AG08396 (cell line): ENCODE measurements at places on chromosomes 3 and 15.

DNA sequence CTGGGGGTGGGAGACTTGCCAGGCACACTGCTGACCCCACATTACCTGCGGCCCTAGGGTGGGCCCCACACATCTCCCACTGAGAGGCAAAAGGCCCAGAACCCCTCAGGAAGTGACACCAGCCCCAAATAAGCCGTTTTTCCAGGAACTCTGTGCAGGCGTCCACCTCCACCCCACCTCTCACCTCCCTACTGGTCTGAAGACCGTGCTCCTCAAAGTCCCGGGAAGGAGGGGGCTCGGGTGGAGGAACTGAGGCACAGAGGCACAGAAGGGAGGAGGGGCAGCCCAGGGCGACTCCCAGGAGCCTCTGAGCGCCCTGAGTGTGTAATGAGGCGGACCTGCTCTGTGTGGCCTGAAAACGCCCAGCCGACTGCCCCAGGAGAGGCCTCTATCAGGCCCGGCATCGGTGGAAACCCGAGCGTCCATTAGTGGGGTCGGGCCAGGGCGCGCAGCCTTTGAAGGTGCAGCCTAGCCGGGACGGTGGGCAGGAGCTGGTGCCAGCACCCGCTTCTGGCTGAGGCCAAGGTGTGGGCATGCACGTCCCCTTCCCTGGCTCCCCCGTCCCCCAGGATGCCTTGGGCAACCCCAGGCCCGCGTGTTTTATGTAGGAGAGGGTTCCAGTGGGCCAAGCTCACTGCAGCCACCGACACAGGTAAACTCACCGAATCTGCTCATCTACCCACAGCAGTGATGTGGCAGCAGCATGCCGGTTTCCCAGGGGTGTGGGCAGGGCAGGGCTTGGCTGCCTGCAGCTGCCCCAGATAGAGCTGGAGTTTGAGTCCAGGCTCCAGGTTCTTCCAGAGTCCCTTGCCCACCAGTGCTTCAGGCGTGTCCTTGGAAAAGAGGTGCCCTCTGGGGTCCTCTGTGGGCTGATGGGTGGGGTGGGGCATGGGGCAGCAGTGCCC, 55.8 kb downstream of the DNAJB8 start:
- no peak for DNase-seq

DNA sequence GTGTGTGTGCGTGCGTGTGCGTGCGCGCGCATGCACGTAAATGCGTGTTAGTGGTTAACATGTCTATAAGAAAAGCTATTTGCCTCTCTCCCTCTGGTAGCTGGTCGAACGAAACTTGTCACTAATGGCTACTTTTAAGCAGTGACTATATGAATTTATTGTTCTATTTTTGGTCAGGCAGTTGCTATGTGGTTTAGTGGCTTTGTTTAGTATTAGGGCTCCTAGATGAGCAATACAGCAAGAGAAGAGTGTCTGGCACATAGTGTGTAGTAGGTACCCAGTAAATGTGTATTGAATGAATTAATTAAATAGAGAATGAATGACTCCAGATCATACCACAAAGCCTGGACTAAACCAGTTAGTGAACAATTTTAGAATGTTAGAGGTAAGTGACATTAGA, 171.6 kb downstream of the PPM1L start:
- DNase-seq, result no peak

DNA sequence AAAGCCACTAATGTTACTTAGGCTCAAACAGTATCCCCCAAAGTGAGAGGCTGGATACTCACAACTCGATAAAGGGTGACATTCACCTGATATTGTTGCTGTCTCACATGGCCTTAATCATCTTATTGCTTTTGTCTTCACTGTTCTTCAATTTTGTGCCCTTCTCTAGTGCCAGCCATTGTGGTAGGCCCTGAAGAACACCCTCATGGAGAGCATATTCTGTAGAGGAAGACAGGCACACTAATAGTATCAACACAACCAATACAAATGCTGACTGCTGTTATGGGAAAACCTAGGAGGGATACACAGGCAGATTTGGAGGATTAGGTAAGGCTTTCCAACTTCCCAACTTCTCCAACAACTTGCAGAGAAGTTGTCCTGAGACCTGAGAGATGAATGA, 4.1 kb upstream of the BLM start:
- DNase-seq, result no peak

- no peak for DNase-seq
Measured at GRCh38 chr15:28929200-28929599, 43.4 kb downstream of the APBA2 start.

DNA sequence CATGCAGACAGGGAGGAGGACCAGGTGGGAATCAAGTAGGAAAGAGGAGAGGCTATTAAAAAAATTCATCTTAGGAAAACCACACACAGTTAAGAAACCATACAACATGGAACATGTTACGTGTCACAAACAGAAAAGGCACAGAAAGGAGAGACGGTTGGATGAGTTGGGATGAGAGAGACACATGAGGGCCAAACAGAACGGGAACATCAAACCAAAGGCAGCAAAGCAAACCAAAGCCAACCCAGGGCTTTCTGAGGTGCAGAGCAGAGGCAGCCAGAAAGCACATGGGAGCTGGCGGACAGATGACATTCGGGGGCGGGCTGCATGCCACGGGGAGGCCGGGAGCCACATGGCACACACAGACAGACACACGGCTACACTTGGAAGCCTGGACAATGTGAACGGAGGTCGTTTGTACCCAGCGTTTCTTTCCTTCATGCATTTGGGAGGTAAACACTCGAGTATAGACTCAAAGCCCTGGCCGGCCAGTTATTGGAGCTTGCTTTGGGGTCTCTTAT, 8.6 kb upstream of the SEC13 start:
- DNase-seq, result no peak

GRCh38 chr3:162601101-162601670, 1104.6 kb downstream of the OTOL1 start:
- no peak for DNase-seq

GRCh38 chr3:8970971-8971589, 7.8 kb upstream of the RAD18 start:
- DNase-seq, result peak; percentile 62

GRCh38 chr3:27907929-27908328, 185.8 kb upstream of the EOMES start:
- no peak for DNase-seq

GRCh38 chr3:157409516-157409915, 27.1 kb upstream of the PTX3 start:
- DNase-seq, result no peak

- DNase-seq, result no peak
Measured at GRCh38 chr3:124904835-124905492, 17.8 kb upstream of the ITGB5 start.

DNA sequence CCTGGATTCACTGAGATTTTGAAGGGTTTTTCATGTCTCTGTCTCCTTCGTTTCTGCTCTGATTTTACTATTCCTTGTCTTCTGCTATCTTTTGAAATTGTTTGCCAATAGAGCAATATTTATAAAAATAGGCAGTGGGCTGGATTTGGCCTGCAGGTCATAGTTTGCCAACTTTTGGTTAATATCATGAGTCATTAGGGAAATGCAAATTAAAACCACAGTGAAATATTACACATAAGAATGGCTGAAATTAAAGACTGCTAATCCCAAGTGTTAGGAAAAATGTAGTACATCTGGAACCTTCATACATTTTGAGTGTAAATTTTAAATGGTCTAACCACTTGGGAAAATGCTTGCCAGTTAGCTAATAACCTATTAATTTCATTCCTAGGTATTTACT, 56.3 kb downstream of the ABI3BP start:
- DNase-seq, result no peak

- DNase-seq, result no peak
Measured at GRCh38 chr15:98150536-98150935, 190.0 kb downstream of the ARRDC4 start.

DNA sequence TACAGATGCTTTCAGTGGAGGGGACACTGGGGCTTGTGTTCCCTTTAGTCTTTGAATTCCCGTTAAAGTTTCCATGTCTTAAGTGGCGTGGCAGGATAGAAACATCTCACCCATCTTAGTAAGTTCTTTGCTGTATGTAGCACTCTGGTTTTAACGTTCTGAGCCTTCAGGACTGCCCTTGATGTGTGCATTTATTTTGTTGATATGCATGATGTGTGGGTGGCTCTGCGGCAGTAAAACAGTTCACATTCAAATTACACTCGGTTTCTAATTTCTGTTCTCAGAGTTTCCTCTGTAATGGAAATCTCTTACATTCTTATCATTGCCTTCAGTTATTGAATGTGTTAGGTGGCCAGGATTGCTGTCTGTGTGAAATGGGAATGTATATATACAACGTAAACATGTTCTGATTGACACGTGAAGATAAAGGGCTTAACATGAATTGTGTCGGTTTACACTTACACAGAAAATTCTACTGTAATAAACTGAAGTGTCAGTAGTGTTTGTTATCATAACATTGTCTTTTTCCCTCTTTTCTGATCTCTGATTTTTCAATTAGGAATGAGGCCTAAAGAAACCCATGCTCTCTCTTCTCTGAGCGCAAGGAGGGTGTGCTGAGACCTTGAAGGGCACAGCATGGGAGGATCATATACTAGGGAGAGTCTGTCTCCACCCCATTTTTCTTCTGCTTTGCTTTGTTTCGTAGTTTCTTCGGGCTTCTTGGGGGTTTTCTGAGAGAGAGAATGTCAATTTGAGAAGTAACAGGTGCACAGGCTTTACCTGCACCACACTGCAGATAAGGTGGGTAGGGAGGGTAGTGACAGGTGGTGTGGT, 51.5 kb downstream of the IGF1R start:
- no peak for DNase-seq

GRCh38 chr3:112101916-112102315, 15.7 kb downstream of the C3orf52 start:
- no peak for DNase-seq

DNA sequence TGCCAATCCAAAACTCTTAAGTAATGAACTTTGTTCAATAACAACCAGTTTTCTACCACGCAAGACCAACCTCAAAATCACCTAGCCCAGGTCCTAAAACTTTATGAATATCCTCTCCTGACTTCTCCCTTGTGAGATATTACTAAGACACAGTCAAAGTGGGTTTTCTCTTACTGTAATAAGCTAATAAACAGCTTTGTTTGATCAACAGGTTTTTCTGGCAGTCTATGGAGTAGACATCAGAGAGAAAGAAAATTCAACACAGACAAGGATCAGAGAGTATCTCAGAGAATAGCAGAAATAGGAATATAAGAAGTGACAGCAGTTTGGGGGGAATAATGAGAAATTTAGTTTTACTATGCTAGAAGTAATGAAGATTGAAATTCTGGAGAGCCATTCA, 79.6 kb downstream of the NR2E3 start:
- DNase-seq, result no peak

- DNase-seq, result peak; percentile 53
Measured at GRCh38 chr15:80695911-80696661, 976 bp downstream of the ABHD17C start.

- peak; percentile 38 for DNase-seq
Measured at GRCh38 chr3:30611613-30612436, 5.4 kb downstream of the TGFBR2 start.

- no peak for DNase-seq
Measured at GRCh38 chr3:42999212-42999611, 20.1 kb downstream of the GASK1A start.

- DNase-seq, result no peak
Measured at GRCh38 chr3:158802409-158803268, 785 bp downstream of the MFSD1 start.

DNA sequence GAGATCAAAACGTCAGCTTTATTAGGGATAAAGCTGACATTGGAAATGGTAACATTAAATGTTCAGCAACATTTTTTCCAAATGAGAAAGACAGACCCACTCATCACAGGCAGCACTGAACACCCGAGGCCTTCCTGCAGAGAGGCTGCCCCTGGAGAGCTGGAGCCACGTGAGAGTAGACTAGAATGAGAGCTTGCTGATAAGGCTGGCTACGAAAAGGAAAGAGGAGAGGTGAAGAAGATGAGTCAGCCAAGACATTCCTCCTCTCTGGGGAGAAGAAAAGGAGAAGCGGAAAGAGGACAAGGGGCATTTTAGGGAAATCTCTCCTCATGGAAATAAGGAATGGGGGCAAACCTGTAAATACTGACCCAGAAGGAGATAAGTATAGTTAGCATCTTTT, 7.3 kb downstream of the CYP19A1 start:
- DNase-seq, result no peak

DNA sequence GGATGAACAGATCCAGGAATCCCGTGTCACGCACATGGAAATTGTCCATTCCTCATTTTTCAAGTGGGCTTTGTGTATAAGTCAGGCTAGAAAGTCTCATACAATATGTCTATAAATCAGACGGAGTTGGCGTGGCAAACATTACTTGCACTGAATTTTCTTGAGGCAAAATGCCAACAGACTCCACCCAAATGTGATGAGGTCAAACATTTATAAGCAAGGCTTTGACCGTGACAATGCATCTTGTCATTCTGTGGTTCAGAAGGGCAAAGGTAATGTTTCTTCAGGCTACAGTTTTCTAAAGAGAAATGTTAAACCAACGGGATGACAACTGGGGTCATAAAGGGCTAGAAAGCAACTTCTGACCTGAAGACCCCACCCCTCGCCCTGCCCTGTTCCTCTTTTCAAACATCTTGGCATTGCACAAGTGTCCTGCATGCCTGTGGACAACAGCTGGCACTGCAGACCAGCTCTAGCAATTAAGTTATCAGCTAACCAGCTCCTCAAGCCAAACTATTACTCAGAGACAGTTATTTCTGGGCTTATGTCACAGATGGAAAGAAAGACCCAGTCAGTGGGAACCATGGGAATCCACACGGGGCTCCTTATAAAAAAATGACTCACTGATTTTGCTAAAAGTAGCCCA, 36.5 kb upstream of the SPTBN5 start:
- DNase-seq, result peak; percentile 88

- DNase-seq, result peak; percentile 50
Measured at GRCh38 chr3:134640872-134641470, 9.9 kb downstream of the KY start.

DNA sequence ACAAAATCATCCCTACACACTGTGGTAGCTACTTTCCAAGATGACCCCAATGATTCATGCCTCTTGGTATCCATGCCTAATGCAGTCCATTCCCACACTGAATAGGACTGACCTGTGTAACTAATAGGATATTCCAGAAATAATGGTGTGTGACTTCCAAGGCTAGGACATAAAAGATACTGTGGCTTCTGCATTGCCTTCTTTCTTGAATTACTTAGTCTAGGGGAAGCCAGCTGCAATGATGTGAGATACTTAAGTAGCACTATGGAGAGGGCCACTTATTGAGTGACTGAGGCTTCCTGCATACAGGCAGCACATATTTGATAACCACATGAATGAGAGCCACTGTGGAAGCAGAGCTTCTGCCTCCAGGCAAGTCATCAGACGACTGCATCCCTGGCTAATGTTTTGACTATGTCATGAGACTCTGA, 50.1 kb downstream of the NR1I2 start:
- DNase-seq, result peak; percentile 36
